Muscle of arm (tissue), 14 donors: ENCODE measurements at places on chromosomes 12 and 14.

- DNase-seq, result no peak
Measured at GRCh38 chr12:132719141-132719953, 8.7 kb downstream of the PGAM5 start.

DNA sequence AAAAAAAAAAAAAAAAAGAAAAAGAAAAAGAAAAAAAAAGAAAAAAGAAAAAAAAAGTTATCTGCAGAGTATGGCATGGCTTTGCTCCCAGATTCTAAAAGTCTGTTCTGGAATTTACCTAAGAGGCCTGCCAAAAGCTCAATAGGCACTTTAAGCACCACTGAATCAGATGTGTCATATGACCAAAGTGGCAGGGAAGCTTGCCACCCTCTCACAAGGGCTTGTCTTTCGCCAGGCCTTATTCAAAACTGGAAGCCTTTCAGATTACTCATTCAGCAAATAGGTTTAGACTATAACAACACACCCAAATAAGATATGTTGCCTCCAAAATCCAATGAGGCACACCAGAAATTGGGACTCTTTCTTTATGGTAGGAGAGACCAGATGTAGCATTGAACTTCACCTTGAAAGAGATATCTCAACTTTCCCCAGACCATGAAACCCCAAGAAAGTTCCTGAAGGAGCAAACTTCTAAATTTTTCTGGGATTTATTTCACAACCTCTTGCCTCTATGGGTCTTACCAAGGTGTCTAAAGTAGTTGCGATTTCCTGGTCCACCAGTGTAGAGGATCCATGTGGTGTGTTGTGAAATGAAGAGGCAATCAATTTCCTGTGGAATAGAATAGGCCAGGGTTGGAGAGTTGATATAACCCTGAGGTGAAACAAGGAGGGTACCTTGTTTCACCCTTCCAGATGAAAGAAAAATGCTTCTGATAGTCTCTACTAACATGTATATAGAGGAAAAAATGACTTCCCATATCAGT is 218.8 kb downstream of the DAD1 start:
- no peak for DNase-seq

- no peak for DNase-seq
Measured at GRCh38 chr12:1655225-1655788, 26.3 kb downstream of the WNT5B start.

- DNase-seq, result no peak
Measured at GRCh38 chr14:89236851-89237250, 180.2 kb downstream of the FOXN3 start.

DNA sequence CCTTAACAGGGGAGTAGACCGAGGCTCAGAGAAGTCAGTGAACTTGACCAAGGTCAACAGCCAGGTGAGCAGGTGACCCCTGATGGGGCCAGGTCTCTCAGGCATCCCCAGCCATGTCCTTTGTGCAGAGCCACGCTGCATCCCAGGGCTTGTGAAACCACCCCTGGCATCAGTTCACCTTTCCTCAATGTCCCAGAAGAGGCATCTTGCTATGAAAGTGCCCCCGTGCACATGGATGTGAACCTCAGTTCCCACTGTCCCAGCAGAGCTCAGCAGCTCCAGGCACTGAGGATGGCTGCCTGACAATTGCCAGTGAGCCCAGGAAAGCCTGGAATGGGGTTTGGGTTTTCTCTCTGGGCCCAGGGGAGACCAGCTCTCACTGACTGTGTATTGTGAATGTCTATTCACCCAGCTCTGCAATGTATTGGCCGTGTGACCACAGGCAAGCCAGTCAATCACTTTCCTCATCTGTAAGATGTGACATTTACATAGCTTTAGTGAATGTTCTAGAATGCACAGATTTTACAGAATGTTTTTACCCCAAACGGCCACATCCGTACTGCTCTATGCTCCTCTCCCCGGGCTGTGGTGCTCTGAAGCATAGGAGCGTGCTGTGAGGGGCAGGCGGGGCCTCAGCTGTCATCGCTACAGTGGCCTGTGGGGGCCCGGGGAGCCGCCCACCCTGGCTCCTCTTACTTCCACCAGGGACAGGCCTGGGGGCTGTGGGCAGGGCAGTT is 4.9 kb downstream of the CACNA2D4 start:
- DNase-seq, result no peak

- no peak for DNase-seq
Measured at GRCh38 chr14:70655110-70655826, 13.6 kb downstream of the TTC9 start.

- DNase-seq, result no peak
Measured at GRCh38 chr12:64440100-64440499, 11.8 kb upstream of the TBK1 start.

GRCh38 chr12:69633061-69633460 is 22.4 kb upstream of the LRRC10 start:
- no peak for DNase-seq

- no peak for DNase-seq
Measured at GRCh38 chr12:65670775-65671174, 153.5 kb upstream of the HMGA2 start.

GRCh38 chr14:92905667-92906066 is 17.3 kb upstream of the CHGA start:
- DNase-seq, result no peak

DNA sequence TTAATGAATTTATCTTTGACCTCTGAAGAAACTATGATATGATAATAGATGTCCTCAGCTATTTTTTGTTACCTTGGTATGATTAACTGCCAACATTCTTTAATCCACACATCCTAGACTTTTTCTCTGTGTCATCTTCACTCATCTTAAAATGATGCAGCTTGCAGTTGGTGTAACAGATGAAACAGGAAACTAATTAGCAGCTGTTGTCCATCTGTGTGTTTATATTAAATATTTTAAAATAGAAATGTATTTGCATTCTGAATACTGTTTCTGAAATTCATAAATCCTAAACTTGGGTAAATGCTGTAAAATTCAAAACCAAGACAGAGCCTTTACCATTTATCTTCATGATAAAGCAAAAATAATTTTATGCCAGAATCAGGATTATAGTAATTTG is 56.1 kb upstream of the GARIN2 start:
- no peak for DNase-seq

GRCh38 chr12:53097564-53098353 is at the start of gene IGFBP6:
Gene IGFBP6 (plus strand): TSS chr12:53097667. CDS start chr12:53097718, 51 bp downstream.
- DNase-seq, result peak; percentile 56

GRCh38 chr14:21965042-21965441 is 291.4 kb upstream of the OR4E1 start:
- DNase-seq, result no peak

GRCh38 chr12:119071638-119072231 is 90.4 kb downstream of the SRRM4 start:
- DNase-seq, result no peak

- no peak for DNase-seq
Measured at GRCh38 chr14:37257501-37258070, 59.8 kb downstream of the MIPOL1 start.

- DNase-seq, result no peak
Measured at GRCh38 chr12:33560653-33561208, 121.1 kb upstream of the SYT10 start.

DNA sequence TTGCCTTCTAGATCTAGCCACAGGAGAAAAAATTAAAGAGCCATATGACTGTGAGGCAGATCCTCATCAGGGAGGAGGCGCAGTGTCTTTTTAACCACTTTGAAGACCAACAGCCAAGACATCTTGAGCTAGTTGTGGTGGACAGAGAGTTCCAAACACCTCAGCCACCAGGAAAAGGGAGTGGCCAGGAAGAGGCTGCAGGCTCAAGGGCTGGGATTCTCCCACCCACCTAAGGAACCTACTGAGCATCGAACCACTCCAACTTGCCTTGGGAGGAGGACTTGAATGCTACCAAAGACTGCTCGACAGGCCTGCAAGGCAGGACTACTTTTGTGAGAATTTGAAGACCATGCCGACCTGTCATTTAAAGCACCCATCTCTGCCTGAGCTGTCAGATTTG is 14.5 kb upstream of the MDM2 start:
- DNase-seq, result no peak

DNA sequence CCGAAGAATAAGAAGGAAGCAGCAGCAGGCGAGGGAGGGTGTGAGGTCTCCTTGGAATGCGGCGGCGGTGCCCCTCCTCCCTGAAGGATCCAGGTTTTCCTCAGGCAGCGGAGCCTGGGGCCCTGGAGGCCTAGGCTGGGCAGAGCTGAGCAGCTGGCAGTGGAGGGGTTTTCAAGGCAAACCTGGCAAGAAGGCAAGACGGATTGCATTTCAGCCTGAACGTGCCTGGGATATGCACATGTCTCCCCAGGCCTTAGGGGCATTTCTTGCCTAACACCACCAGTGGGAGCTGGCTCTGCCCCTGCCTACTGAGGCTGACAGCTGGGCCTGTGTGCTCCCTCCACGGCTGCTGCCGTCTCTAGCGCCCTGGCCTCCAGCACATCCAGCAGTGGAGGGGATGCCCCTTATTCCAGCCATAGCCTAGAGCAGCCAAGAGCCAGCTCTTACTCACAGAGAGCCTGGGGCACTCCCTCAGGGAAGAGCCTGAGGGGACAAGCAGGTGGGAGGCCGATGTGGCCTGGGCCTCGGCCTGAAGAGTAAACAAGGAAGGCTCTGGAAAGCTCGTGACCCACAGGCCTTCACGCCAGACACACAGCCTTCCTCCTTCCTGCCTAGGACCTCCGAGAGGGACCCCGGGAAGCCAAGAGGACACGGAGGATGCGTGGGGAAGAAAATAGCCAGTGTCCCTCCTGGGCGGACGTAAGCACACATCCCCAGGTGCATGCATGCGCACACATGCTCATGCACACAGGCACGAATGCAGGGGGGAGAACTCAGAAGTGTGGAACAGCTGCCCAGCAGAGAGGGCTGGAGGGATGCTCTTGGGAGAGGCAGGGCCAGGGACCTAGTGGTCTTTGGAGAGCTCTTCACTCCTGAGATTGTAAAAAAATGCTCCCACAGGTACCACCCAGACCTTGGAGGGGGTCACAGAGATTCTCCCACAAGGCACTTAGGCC is 23.0 kb upstream of the EIF2B2 start:
- DNase-seq, result peak; percentile 57

DNA sequence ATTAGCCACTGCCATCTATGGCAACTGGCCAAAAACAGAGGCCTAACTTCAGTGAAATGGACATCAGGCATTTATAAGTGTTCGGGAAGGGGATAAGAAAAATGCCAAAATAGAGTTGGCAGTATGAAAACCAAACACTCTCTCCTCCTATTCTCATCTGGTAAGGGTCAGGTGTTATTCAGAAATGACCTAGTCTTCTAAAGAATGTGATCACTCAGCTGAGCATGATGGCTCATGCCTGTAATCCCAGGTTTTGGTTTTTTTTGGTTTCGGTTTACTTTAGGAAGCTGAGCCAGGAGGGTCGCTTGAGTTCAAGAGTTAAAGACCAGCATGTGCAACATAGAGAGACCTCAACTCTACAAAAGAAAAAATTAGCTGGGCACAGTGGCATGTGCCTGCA is 170.3 kb downstream of the GRIN2B start:
- DNase-seq, result no peak

DNA sequence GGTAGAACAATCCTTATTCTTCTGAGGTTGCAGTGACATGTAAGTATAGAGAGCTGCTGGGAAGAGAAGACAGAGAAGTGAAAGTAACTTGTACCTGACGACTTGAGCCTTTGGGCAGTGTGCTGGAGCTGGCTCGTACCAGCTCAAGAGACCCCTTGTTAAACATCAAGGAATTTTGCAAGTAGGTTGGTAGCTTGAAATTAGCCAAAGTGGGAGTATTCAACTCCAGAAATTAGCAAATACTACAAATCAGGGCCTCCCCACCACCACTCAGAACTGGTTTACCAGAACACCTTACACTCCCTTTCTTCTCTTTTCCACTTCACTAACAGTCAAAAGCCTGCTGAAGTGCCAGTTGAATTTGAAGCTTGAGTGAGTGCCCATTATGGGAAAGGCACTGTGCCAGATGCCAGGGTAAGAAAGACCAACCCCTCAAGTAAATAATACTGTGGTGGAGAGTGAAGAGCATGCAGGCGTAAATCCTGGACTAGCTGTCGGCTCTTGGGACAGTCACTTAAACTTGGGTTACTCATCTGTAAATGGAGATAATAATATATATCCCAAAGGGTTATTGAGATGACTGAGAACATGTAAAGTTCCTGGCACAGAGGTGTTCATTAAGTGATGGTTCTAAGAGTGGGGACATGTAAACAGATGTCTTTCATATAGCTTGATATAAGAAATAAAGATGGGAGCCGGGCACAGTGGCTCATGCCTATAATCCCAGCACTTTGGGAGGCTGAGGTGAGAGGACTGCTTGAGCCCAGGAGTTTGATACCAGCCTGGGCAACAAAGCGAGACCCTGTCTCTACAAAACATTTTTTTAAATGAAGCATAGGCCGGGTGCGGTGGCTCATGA is 27.0 kb upstream of the EID3 start:
- no peak for DNase-seq

DNA sequence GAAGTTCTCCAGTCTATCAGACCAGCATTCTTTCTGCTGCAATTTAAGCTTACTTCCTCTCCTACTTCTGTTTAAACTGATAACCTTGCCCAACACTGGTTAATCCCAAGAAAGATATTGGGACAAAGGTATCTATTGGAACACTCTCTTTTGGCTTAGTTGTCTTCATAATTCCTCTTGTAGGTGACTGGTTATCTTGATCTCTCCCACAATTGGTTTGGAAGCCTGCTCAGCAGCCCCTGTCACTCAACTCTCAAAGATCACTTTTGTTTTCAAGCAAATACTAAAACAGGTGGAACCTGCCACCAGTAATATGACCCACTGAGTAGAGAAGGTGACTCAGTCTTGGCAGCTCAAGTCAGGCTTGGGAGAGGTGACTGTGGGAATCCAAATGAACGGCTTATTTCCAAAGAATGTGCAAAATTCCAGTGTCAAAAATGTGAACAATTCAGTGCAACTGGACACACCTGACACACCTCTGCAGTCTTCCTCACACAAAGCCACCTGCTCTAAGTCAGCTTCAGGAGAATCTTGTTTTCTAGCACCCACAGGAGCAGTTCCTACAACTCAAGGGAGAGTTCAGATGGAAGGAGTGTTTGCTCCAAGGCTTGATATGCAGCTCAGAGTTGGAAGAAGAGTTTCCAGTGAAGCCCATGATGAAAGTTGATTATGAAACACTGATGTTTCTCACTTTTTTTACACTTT is 83.2 kb upstream of the SLC38A2 start:
- DNase-seq, result no peak

DNA sequence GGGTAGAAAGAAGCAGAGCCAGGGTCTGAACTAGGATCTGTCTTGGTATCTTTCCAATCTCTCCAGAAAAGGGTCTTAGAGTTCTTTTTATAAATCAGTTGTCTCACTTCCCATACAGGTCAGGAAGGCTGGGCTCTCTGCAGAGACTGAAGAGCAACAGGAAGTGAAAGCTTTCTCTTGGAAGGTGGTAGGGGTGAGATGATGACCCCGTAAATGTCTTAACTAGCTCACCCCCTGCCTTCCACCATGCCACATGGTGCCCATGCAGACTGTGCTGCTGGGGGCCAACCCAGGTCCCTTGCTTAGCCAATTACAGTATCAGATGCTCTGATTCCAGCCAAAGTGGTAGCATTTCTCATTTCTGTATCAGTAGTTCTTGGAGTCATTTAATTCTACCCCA is 17.6 kb upstream of the RASSF8 start:
- no peak for DNase-seq

GRCh38 chr14:88232771-88233170 is 90.3 kb downstream of the KCNK10 start:
- DNase-seq, result no peak
